ENCODE measurements at places on chromosomes 4 and X.

- no peak for DNase-seq
Measured at GRCh38 chr4:146283758-146284651, 69.7 kb downstream of the REELD1 start.

DNA sequence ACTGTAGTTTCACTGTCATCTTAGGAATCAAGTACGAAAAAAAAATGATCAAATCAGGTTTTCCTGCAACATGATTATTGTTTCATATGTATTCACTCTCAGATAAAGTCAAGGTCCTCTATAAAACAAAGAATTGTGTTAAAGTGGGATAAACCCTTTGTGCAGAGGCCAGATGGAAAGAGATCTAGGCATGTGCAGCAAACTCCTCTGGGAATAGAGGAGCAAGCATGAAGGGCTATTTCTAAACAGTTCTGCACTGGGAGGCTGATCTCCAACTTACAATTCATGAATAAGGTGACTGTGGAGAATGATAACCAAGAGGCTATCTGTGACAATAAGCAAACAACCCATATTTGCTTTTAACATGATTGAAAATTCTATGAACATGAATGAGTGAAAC, 2.4 kb upstream of the WDFY3 start:
- no peak for DNase-seq

DNA sequence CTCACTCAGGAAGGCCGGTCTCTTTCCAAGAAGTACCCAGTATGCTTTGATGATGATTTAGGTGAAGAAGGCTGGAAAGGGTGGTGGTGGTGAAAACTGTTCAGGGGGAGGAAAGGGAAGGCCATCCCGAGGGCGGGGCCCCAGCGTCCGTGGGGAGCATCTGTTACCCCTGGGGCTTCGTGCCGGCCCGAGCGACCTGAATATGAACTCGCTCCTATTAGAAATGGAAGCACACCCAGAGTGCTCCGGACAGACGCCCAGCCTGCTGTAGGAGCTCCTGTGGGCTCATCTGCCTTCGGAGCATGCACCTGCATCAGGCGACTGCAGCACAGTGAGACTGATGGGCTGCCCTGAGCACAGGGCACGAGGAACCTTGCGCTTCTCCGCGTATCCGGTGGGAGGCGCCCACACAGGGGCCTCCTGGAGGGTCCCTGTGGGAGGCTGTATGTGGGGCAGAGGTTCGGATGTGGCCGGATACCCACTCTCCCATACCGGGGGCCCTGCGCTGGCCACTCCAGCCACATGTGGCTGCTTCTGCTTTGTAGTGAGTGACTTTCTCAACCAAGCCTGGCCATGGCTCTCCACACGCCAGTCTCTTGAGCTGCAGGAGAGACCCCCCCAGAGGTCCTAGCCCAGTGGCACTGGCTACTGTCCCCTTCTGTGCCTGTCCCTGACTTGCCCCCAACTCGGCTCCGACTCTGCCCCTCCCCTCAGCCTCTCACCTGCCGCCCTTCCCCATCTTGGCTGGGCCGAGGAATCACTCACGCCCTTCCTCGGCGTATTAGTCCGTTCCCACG, 36.7 kb downstream of the FGFRL1 start:
- no peak for DNase-seq

- DNase-seq: no peak
Measured at GRCh38 chr4:96887857-96888256, 1048.0 kb downstream of the PDHA2 start.

GRCh38 chr4:877502-877901, 51.6 kb upstream of the CPLX1 start:
- DNase-seq: no peak

DNA sequence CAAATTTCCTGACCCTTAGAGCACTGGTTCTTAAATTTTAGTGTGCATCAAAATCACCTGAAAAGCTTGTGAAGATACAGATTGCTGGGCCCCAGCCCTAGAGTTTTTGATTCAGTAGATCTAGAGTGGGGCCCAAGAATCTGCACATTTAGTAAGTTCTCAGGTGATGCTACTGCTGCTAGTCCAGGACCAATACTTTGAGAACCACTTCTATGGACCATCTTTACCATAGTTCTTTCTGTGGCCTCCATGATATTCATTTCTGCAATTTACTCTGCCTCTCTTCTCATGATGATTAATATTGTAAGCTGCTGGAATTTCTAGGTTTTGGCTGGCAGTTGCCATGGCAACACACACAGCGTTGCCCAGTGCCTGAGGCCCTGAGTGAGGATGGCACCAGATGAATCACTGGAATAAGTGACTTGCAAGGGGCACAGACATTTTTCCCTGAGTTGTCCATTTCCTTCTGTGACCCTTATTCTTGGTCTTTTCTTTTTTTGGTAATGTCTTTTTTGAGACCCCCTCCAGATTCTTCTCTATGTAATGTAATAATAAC, 83.6 kb downstream of the PPP1R2C start:
- no peak for DNase-seq

Measured in HS-27A (cell line).